NCI-H526 treated with DMSO at 0.1 percent for 48 hours (cell line): ENCODE measurements at places on chromosomes 7 and 10.

- no peak for DNase-seq
These were observed 41.9 kb downstream of the IQUB start for GRCh38 chr7:123492485-123492884.

GRCh38 chr7:135121868-135122267, 26.0 kb upstream of the TMEM140 start:
- DNase-seq: no peak

DNA sequence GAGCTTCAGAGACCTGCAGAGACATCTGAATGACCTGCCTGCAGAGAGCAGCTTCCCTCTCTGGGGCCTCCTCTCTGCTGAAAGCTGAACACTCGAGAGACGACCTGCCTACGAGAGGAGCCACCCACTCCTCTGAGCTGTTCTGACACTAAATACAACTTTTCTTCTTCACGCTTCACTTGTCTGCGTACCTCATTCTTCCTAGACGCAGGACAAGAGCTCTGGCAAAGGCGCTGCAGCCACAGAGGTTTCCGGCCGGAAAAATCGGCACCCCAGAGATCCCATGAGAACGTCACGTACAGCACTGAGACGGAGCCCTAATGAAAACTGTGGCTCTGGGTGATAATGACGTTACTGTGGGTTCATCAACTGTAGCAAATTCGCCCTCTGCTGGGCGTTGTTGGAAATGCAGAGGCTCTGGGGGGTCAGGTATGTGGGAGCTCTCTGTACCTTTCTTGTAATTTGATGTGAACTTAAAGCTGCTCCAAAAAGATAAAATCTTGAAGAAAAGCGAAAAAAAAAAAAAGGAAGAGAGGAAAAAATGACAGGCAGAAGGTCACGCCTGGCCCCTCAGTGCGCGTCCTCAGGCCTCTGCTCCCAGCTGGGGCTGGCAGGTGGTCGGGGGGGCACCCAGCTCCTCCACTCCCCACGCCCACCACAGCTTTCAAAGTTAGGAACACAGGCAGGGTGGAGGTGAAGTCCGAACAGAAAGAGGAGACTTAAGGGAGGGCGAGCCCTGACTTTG, 120.7 kb downstream of the DYNC2I1 start:
- DNase-seq: peak; percentile 87

GRCh38 chr10:30039567-30039966, 19.8 kb downstream of the JCAD start:
- DNase-seq: no peak

- peak; percentile 17 for DNase-seq
These were observed 154.4 kb upstream of the AKR1E2 start for GRCh38 chr10:4671451-4672145.

- DNase-seq: no peak
These were observed 1.9 kb downstream of the DHX32 start for GRCh38 chr10:125878957-125879835.

DNA sequence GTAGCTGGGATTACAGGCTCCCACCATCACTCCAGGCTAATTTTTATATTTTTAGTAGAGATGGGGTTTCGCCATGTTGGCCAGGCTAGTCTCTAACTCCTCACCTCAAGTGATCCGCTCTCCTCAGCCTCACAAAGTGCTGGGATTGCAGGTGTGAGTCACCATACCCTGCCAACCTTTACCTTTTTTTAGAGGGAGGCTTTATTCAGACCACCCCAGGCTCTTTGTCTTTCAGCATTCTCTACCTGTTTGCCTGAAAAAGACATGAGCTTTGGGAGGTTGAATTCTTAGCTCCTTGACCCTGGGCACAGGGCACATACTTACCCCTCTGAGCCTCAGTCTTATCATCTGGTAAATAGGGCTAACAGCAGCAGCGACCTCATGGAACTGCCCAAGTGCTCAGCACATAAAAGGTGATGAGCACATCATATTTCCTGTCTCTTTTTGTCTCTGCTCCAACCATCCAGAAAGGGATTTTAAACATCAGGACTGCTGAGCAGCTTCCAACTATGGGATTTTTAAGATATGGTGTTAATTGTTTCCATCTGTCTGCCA, 17.0 kb downstream of the FRMPD2 start:
- no peak for DNase-seq

GRCh38 chr10:102646610-102647442, 2.5 kb downstream of the TRIM8 start:
- DNase-seq: peak; percentile 7

DNA sequence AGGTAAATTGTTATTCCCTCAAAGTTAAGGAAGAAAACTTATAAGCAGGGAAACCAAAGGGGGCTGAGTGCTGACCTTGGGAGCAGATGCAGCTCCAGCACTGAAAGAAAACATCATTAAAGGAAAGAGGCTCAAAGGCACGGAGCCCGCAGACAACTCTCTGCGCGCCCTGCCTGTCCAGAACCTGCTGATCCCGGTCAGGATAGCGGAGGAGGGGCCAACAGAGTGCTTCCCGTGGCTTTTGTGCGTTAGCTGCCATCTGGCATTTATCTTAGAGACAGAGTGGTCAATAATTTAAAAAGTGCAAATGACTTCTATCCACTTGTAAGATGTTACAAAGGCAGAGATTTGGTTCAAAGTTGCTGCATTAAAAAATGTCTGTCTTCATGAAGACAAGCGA, 162.1 kb downstream of the FANK1 start:
- no peak for DNase-seq
